Progenitor cell of endocrine pancreas (in vitro differentiated cells): ENCODE measurements at places on chromosomes 7 and 10.
A peak's percentile ranks its signal among the peaks of the same experiment; 100 is the strongest.

DNA sequence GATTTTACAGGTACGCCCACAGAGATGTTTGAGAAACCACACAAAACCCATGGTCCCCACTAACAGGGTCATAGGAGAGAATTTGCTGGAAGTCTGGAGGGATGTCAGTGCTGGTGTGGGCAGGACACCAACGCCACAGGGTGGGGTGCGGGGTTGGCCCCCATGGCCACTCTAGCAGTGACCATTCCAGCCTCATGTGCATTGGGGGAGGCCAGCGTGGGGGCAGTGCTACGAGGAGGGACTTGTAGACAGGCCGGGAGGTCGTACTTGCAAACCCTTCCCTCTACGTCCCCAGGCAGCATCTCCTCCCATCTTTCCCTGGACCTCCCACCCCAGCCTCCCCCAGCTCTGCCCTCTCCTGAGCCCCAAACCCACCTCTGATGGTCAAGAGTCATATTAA, 34.0 kb downstream of the FOXL3 start:
- no peak for DNase-seq

GRCh38 chr7:138125119-138125518, 48.9 kb downstream of the AKR1D1 start:
- no peak for DNase-seq

- no peak for DNase-seq
Measured at GRCh38 chr10:58264780-58265179, 2.9 kb downstream of the IPMK start.

GRCh38 chr10:59382831-59383295, 20.5 kb upstream of the FAM13C start:
- DNase-seq, result no peak

- no peak for DNase-seq
Measured at GRCh38 chr10:93180482-93180931, 106.8 kb downstream of the CYP26A1 start.

DNA sequence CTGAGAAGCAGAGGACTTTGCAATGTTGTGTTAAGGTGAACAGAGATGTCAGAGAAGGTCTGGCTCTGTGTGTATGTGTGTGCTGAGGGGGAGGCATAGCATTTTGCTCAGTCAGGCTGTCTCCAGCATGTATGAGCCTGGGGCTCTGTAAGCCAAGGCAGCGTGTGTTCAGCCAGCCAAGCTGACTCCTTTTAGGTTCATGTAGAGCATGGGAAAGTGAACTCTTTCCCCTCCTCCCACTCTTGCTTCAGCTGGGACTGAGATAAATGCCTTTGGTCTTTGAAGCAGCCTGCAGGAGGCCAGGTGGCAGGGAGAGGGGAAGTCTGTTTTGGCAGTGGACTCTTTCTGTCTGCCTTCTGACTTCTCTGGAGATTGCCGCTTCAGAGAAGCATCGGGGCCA, 3.8 kb downstream of the SFXN2 start:
- DNase-seq, result no peak

- DNase-seq, result no peak
Measured at GRCh38 chr7:151694828-151695580, 175.3 kb upstream of the RHEB start.

DNA sequence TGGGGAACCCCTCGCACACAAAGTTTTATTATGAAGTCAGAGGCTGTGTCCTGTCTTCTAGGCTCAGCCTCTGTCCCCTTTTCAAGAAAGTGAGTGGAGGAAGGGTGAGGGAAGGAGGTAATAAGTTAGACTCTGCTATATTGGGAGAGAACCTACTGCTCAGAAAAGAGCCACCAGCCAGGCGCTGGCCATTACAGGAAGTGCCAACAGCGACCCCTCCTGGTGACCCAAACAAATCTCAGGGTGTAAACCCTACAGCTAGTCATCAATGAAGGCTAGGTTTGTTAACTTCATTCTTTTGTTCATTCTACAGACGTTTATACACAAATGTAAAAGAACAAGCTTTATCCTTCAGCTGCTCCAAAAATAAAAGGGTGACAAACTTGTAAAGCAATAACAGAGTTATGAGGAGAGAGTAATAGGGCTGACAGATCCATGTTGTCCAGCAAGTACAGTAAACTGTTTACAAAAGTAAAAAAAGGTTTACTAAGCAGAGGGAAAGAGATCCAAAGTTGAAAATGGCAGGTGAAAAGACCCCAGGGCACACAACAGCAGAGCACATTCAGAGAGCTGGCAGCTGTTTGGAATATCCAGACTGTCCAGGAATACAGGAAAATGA, 82.7 kb downstream of the FAM204A start:
- peak; percentile 40 for DNase-seq

DNA sequence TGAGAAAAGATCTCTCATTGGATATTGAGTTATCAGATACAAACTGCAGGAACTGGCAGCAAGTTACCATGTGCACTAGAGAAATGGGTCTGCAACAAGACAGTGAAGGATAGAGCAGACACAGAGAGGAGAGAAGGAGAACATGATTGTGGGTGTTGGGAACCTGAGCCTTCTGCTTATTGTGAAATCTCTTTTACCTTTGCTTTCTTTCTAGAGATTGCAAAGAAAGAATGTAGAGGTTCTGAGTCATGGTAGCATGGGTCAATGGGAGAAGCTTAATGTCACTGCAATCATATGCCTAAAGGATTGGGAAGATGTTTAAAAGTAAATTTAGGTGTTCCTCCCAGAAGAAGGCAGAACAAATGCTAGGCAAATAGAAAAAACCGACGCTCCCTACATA, 821.4 kb downstream of the CCSER2 start:
- DNase-seq, result no peak

DNA sequence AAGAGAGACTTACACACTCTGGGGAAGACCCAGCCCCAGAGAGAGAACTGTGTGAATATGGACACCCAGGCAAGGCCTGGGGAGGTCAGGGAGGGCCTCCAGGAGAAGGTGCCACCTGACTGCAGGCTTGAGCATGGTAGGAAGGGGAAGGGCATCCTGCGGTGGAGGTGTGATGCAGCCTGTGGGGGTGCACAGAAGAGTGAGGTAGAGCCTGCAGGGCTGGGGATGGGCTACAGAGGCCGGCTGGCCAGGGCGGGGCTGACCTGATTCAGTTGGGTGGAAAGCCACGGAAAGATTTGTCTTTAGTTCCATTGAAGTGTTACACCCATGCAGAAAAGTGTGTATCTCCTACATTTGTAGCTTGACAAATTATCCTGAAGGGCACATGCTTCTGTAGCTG, 47.6 kb downstream of the ZMIZ1 start:
- no peak for DNase-seq

- no peak for DNase-seq
Measured at GRCh38 chr10:78862328-78862640, 206.5 kb upstream of the ZMIZ1 start.

DNA sequence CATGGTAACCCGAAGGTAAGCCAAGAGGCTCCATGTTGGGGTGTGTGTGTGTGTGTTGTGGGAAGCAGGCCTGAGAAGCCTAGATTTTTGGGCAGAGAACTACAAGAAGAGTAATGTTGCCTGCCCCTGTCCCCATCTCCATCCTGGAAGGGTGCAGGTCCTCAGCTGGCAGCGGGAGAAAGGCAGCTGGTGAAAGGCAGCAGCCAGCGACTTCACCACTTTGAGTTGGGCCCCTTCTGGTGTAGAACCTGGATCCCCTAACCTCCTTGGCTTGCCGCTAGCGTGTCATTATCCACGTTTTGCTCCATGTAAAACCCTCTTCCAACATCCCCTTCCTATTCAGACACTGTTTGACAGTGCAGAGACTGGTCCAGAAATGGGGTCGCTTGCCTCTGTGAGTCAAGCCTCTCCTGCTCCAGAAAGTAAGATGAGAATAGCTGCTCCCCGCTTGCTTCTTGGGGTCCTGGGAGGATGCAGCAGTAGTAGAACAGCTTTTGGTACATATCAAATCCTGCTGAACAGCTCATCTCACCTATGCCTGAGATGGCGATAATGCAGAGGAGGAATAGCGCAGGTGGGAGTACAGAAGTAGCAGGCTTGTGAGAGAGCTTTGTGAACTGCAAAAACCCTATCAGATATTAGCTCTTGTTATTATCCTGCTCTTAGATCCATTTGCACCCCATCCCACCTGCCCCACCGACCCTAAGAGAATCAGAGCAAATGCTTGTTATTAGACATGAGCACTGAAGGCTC, 22.1 kb upstream of the CDH23 start:
- no peak for DNase-seq

GRCh38 chr7:101605611-101606497, 23.2 kb downstream of the MYL10 start:
- no peak for DNase-seq

DNA sequence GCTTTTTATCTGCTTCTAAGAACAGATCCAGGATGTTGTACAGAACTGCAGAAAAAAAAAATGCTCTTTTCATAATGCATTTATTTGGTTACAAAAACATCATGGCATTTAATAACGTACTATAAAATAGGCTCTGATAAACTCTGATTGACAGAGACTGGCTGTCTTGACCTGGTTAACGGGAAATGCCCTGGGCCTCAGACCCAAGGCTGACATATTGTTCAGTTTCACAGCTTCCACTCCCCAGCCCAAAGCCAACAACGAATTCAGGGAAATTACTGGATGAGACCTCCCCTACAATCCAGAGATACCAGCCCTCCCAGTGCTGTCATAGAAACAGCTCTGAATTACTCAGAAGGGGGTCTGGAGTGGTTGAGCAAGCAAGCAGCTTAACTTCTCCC, 260.1 kb downstream of the CREB5 start:
- DNase-seq, result no peak

DNA sequence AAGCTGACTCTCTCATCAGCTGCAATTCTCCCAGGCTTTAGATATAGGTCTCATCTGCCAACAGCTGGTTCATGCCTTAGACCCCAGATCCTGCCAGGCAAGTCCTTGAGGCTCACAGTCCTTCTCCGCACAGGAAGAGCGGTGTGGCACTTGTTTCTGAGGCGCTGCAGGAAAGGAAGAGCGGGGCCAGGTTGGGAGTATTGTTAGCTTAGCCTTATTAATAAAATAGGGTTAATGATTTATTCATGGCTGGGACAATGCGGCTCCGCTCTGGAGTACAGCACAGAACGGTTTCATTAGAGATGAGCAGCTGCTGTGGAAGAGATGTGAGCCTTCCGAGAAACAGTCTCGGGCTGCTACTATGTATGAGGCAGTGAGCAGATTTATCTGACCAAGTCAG, 78.1 kb downstream of the FZD1 start:
- DNase-seq, result no peak

- DNase-seq, result no peak
Measured at GRCh38 chr10:107931808-107932207, 767.3 kb upstream of the SORCS1 start.

DNA sequence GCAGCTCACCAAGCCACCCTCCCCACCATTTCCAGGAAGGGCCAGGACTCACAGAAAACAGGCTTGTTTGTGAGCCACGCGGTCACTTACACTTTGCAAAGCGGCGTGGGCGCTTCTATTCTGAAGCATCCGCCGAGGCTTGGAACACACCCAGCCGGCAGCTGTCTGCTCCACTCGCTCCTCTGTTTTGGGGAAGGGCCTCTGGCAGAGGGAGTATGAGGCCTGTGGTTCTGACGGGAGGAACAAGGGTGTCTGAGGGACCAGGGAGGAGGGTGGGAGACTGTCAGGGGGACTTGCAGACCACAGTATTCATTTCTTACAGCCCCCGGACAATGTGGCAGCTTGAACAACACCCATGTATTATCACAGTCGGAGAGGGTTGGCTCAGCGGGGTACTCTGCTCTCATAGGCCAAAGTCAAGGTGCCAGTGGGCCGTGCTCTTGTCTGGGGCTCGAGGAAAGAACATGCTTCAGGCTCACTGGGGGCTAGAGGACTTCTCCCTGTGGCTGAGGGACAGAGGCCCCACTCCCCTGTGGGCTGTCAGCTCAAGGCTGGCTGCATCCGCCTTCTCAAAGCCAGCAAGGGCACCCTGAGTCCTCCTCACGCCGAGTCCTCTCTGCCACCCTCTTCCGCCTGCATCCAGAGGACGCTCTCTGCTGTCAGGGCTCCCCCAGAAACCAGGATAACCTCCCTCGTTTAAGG, 60.4 kb upstream of the FAM20C start:
- no peak for DNase-seq

- DNase-seq, result no peak
Measured at GRCh38 chr10:132957131-132957530, 14.8 kb upstream of the CFAP46 start.

- DNase-seq, result no peak
Measured at GRCh38 chr7:32761451-32762205, 129.9 kb downstream of the KBTBD2 start.

GRCh38 chr10:108902619-108903285, 1020.6 kb downstream of the XPNPEP1 start:
- DNase-seq, result no peak

GRCh38 chr10:54063514-54063913, 737.5 kb downstream of the PCDH15 start:
- no peak for DNase-seq

DNA sequence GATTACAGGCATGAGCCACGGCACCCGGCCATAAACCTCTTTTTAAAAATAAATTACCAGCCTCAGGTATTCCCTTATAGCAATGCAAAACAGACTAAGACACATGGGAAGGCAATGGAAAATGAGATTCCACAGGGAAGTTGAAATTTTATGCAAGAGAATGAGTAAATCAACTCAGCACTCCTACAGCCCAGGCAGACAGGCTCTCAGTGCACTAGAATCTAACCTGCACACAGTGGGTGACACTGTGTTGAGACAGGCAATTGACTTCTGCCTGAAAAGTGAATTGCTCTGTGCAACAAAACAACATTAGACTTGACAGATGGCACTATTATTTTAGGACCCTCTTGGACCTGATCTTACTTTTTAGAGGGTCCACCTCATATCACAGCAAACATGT, 20.1 kb upstream of the PLEKHA1 start:
- DNase-seq, result no peak

DNA sequence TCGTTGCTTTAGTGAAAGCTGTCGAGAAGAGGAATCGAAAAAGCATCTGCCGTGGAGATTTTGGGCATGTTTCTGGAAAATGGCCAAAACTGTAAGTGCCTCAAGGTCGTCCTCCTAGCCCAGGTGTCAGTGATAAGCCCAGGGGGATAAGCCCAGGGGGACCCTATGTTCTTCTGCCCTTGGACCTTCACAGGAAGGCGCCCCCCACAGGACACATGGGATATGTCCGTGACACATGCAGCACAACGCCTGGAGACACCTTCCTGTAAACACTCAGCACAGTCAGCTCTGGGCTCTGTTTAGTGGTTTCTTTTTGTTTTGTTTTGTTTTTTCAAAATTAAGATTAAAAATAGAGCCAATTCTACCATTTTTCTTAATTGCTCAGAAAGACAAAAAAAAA, 272.7 kb downstream of the KLF6 start:
- DNase-seq, result no peak

GRCh38 chr10:35359056-35359455, 22.7 kb downstream of the CCNY start:
- no peak for DNase-seq

DNA sequence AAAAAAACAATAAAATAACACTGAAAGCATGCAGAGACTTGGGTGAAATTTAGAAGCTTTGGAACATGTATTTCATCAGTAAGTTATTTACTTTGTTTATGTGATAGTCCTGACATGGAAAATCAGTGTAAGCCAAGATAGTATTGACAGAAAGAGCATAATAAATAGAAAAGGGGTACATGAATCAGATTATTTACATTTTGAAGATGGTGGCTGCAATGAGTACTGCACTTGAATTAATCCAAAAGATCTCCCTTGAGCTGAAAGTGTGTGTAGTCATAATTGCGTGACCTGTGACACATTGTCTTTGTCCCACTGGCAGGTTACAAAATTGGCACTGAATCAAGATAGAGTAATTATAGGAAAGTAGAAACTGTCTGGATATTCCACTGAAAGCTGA, 562.9 kb downstream of the GFRA1 start:
- DNase-seq, result no peak

GRCh38 chr7:108985037-108985436, 415.4 kb downstream of the DNAJB9 start:
- no peak for DNase-seq
